Activated T-helper 2 cell treated with anti-CD3 and anti-CD28 coated beads, Interferon-gamma antibody, Interleukin-2, Interleukin-4, amounts not matched to agents 10 μg/mL and 5 μg/mL and 100 μg/mL, durations not matched to agents 14 hours and 24 hours and 36 hours (primary cell): ENCODE measurements at places on chromosomes 5 and 9. TPM values are rescaled to one million over a fixed set of nuclear protein-coding genes. Genes with fewer than 3 reads are reported as not detected.

GRCh38 chr5:1349246-1349645, 4.3 kb upstream of the CLPTM1L start:
- H3K4me3 ChIP-seq: no peak overlapping the region
- no peak for DNase-seq
- H3K36me3 ChIP-seq: peaks cover under 1% of the 10 kb centered on the region
- peaks cover 4% of the 10 kb centered on the region for H3K27me3 ChIP-seq
- H3K27ac ChIP-seq: no peak overlapping the region
- peaks cover 5% of the 10 kb centered on the region for H3K4me1 ChIP-seq

DNA sequence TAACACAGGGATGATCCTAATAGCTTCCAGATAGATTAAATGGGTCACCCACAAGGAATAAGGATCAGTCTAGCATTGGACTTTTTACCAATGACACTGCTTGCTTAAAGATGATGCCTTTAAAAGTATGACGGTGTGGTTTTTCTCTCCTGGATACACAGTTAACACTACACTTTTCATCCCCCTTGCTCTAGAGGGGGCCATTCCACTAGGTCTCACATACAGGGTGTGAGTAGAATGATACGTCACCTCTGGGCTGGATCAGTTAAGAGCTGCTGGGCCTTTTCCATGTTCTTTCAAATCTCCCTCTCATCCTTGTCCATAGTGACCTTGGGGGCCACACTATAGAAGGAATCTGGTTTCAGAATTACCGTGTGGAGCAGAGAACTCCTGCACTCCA, 140.6 kb downstream of the FSTL4 start:
- no peak overlapping the region for H3K4me3 ChIP-seq
- H3K36me3 ChIP-seq: no peaks in the 10 kb centered on the region
- peaks cover 3% of the 10 kb centered on the region for H3K4me1 ChIP-seq
- no peak for DNase-seq
- H3K27ac ChIP-seq: no peak overlapping the region
- H3K27me3 ChIP-seq: peaks cover 32% of the 10 kb centered on the region

The IL5 gene
- 100.0 and 113 TPM in 2 replicates for total RNA-seq

The LRRTM2 gene
- 0.44 and 0.59 TPM in 2 replicates for total RNA-seq

GRCh38 chr5:1794901-1795290, 4.7 kb downstream of the MRPL36 start:
- H3K36me3 ChIP-seq: peaks cover 48% of the 10 kb centered on the region
- H3K27me3 ChIP-seq: no peaks in the 10 kb centered on the region
- peaks cover 60% of the 10 kb centered on the region for H3K4me1 ChIP-seq
- DNase-seq: no peak
- H3K27ac ChIP-seq: peak overlapping the region; percentile 29

DNA sequence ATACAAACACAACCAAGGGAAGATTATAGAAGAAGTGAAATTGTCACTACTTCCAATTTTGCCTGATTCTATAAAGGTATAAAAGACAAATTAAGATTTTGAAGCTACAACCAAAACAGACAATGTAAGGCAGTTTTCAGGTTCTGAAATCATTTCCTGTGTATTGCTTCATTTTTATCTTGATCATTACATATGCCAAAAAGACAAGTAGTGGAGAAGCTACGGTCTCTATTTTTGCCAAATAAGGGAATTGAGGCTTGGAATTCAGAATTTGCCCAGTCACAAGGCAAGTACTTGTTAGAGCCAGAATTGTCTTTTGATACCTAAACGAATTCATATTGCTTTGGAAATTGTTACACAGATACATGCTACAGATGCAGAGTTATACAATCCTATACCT, 20.6 kb downstream of the EDIL3 start:
- H3K36me3 ChIP-seq: no peaks in the 10 kb centered on the region
- H3K27me3 ChIP-seq: no peaks in the 10 kb centered on the region
- H3K4me1 ChIP-seq: no peaks in the 10 kb centered on the region
- no peak overlapping the region for H3K4me3 ChIP-seq

- DNase-seq: no peak
- H3K27me3 ChIP-seq: no peaks in the 10 kb centered on the region
- peak overlapping the region; percentile 39 for H3K4me3 ChIP-seq
- H3K27ac ChIP-seq: peak overlapping the region; percentile 65
- peaks cover 63% of the 10 kb centered on the region for H3K36me3 ChIP-seq
- H3K4me1 ChIP-seq: peaks cover 32% of the 10 kb centered on the region
These were observed 3.5 kb downstream of the PANK3 start for GRCh38 chr5:168575391-168576372.

The WHRN gene
- total RNA-seq: 2.8 and 2.9 TPM in 2 replicates

The SLC6A7 gene
- total RNA-seq: not detected in 2 replicates

The GDNF gene
- 0.60 TPM in 1 of 2 replicates, not detected in the other for total RNA-seq

The PCDHB2 gene
- 0.11 and 0.25 TPM in 2 replicates for total RNA-seq

- H3K4me1 ChIP-seq: no peaks in the 10 kb centered on the region
- DNase-seq: no peak
These were observed 55.4 kb downstream of the COL27A1 start for GRCh38 chr9:114210691-114211276.

DNA sequence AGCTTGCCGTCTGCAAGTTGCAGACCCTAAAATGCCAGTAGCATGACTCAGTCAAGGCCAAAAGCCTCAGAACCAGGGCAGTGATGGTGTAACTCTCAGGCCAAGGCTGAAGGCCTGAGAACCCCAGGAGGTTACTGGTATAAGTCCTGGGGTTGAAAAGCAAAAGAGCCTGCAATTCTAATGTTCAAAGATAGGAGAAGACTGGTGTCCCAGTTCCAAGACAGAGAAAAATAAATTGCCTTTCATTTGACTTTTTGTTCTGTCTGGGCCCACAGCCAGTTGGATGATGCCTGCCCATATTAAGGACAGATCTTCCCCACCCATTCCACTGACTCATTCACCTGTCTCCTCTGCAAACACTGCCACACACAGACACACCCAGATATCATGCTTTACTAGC, 673.2 kb downstream of the CDH18 start:
- no peaks in the 10 kb centered on the region for H3K27me3 ChIP-seq
- no peak for DNase-seq
- H3K36me3 ChIP-seq: no peaks in the 10 kb centered on the region

- H3K36me3 ChIP-seq: no peaks in the 10 kb centered on the region
- DNase-seq: no peak
- H3K27me3 ChIP-seq: peaks cover 20% of the 10 kb centered on the region
- H3K27ac ChIP-seq: no peak overlapping the region
- no peaks in the 10 kb centered on the region for H3K4me1 ChIP-seq
These were observed 21.2 kb downstream of the GADD45G start for GRCh38 chr9:89625721-89626687.

- H3K27ac ChIP-seq: no peak overlapping the region
- H3K36me3 ChIP-seq: no peaks in the 10 kb centered on the region
- H3K4me3 ChIP-seq: no peak overlapping the region
- peak; percentile 22 for DNase-seq
- H3K27me3 ChIP-seq: no peaks in the 10 kb centered on the region
- no peaks in the 10 kb centered on the region for H3K4me1 ChIP-seq
These were observed 35.7 kb downstream of the SLC6A3 start for GRCh38 chr5:1409381-1410110.
